ENCODE measurements at places on chromosomes 5 and 9.

DNA sequence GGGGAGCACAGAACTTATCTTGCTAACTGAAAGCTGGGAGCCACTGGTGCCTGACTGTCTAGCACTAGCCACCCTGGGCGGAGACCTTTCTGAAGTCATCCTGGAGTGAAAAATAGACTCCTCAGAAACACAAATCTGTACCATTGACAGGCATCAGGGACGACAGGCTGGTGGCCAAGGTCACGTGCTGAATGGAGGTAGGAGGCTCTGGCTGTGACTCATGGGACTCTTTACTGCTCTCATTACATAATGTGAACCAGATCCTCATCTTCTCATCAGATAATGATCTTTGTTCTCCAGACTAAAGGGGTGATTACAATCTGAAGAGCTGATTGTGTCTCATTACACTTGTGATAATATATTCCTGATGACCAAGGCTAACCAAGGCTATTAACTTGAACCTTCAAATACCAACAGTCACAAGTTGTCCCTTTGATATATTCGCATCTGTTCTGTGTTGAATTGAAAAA lies 91.8 kb downstream of the SEMA5A start:
- DNase-seq: no peak

DNA sequence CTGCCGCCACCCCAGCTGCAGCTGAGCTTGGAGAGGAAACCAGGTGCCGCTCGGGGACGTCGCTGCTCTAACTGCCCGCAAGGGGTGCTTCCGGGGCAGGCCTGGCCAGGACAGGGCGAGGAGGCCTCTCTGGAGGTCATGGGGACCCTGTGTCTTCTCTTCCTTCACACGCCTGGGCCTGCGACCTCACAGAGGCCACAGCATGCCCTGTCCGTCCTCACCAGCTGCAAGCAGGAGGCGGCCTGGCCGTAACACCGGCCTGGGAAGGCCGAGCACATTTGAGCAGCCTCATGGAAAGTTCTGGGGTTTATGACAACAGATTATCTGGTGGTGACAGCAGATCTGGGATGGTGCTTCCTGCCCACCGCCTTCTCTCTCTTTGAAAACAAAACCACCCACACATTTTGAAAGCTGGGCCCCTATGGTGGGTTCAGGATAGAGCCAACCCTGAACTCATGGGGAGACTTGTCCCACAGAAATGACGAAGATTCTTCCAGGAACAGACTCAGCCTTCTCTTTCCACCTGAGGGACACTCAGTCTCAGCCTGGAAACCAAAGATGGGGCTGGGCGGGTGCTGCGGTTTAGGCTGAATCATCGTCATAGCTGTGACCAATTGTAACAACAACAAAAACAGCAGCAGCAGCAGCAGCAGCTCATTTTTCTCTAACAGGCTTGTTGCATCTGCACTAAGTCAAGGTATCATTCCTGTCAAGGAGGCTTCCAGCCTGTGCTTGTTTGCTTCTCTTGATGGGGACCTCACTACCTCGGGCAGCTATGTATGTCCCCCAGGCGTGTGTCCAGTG lies 99.6 kb upstream of the RAPGEF1 start:
- DNase-seq: peak; percentile 44

DNA sequence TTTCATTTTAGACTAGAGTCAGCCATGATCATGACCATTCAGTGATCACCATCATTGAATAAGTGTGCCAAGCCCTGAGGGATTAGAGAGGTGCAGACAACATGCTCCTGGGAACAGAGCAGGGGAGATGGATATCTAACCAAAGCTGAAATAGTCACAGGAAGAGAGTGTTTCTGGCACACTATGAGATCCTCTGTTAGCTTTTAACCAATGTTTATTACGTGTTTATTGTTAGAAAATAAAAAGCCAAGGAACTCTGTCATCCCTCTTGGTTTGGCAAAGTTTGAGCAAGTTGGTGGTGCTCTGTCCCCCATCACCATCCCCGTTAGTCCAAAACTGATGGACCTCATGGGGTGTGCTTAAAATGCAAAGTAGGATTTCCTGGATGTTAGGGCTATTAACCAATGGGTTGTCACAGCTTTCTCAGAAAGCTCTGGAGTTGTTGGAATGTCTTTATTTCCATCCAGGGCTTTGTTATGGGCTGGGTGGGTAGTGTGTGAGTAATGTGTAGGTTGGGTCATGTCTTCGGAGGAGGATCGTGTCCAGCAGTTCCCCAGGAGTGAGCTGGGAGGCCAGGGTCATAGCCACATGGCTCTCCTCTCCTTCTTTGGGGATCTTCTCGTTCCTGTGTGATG lies 34.9 kb downstream of the SLC28A3 start:
- no peak for DNase-seq

- no peak for DNase-seq
Measured at GRCh38 chr5:120613729-120614128, 149.6 kb downstream of the PRR16 start.

- no peak for DNase-seq
Measured at GRCh38 chr9:37033682-37034304, at the start of gene PAX5. Gene PAX5 (minus strand): TSS chr9:37034268. CDS start chr9:37034031, 237 bp downstream.

- DNase-seq: no peak
Measured at GRCh38 chr5:11522796-11523195, 381.4 kb downstream of the CTNND2 start.

GRCh38 chr5:102713278-102713677 lies 41.8 kb upstream of the PAM start:
- no peak for DNase-seq

DNA sequence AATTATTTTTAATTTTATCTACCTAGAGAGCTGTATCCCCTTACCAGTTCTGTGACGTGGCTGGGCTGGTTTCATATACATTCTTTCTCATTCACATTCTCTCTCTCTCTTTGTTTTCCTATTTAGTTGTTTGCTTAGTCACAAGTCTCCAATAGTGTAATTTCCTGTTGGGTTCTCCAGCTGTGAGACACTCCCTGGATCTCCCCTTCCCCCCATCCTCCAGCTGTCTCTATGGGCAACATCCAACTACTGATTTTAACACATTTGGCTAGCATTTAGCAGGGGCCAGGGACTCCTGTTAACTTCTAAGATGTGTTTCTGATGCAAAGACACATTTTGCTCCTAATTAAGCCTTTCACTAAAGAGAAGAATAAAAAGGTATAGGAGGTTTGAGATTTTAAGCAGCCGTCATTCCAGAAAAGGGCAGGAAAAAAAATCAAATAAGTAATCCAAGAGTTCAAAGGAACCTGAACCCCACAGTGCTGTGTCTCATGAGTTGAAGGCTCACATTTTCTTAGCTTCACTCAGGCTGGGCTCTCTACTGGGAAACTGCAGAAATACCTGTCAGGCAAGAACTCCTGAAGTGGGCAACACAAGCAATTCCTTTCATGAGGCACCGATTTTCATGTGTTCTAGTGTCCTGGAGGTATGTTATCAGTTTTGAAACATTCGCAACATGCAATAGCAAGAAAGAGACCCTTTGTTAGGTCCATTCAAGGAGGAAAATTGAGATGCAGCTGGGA lies 198.7 kb upstream of the C9orf72 start:
- DNase-seq: no peak

DNA sequence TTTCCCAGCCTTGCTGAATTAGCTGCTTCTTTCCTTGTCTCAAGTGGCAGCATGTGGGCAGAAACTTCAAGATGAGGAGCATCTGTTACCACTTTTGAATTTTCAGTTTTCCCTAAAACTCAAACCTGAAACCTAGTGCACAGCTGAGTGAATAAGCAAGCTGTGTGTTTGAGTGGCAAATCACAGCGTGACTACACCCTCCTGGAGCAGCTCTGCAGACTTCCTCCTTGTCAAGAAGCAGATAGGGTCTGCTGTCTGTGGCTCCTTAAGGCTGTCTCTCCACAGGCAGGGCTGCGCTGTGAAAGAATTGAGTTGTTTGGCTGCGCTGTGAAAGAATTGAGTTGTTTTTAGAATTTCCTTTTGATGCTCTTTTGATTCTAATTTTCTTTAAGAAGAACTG lies 179.7 kb upstream of the HAPLN1 start:
- DNase-seq: no peak

- DNase-seq: no peak
Measured at GRCh38 chr9:105043370-105043936, 115.5 kb upstream of the ABCA1 start.

DNA sequence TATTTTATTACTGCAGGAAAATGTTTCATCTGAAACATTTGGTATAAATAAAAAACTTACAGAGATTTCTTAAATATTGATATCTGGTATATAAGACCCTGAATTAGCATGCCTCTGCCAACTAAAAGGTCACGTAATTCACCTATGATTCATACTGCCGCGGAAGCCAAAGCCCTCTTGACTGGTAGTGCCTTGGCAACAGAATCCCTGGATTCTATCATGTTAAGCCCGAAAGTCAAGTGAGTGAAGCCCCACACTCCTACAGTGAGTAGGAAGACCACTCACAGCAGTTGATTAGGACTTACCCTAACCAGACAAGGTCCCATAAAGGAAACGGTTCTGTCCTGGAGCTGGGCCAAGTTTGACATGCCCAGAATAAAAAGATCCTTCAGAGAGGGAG lies 175.6 kb upstream of the NREP start:
- DNase-seq: no peak

- peak; percentile 44 for DNase-seq
Measured at GRCh38 chr9:131739133-131739958, 530 bp downstream of the RAPGEF1 start.

GRCh38 chr9:89666950-89667349 lies 62.1 kb downstream of the GADD45G start:
- no peak for DNase-seq

DNA sequence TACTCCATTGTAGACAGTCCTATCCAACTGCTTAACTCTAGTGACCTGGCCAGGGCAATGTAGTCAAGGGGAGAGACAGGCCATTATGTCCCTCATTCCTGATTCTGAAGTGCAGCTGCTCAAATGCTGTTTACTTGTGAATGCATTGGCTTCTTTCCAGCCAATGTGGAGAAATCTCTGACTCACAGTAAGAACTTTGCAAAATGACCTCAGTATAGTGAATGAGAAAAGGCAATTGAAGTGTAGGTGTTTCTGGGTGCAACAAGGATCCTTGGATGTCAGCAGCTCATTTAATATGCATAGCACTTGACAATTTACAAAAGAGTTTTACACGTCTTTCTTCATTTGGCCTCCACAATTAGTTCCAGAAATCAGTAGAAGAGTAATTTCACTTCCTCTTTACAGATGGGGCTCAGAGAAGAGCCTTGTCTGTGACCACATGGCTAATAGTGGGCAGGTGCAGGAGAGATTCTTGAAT lies 367.2 kb downstream of the OSTF1 start:
- DNase-seq: no peak

- DNase-seq: no peak
Measured at GRCh38 chr9:120532891-120533290, 47.1 kb downstream of the CDK5RAP2 start.

- DNase-seq: no peak
Measured at GRCh38 chr9:76510041-76510440, 51.1 kb downstream of the GCNT1 start.

DNA sequence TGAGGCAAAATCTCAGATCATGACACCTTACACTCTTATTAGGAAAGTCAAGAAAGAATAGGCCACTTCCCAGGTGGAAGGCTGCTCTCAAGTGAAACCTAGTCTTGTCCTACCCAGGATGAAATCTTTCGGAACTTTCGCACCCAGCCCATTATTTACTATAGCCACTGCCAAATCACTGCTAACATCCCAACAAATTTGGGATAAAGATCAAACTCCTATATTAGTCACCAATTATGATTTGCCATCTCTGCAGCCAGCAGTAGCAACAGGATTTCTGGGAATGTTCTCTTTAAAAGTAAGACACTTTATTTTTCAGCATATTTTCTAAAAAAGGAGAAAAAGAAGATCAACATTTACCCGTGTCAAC lies 224.6 kb downstream of the GAS1 start:
- no peak for DNase-seq

GRCh38 chr5:176381979-176382378 lies 6.4 kb downstream of the NOP16 start:
- no peak for DNase-seq

DNA sequence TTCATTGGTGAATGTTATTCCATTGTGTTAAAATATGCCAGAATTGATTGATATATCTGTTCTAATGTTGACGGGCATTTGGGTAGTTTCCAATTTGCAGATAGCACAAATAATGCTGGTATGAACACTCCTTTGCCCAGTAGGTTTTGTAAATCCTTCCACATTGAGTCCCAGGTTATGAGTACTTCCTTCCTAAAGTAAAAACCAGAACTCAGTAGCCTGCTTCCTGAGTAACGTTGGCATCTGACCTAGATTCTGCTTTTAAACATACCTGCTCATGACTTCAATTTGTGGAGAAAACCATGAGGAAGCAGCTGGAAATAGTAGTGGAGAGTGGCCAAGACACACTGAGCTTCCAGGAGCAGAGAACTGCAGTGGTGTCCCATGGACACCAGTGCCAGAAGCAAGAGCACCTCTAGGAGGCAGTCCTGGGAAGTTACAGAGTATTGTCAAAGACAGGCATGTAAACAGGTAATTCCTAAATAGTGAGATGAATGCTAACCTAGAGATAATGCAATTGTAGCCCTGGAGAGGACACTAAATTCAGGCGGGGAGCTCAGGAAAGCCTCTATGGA lies 24.3 kb upstream of the RASGRF2 start:
- DNase-seq: no peak

DNA sequence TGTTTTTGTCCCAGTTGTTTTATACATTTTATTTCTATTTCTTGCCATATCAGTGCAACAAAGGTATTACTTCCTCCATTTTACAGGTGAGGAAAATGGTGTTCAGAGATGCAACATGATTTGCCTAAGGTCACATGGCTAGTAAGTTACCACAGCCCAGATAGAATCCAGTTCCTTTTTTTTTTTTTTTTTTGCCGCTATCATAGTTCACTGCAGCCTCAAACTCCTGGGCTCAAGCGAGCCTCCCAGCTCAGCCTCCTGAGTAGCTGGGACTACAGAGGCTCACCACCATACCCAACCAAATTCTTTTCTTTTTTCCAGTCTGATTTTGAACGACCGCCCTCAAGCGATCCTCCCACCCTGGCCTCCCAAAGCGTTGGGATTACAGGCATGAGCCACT lies 480 bp upstream of the CCDC69 start:
- peak; percentile 43 for DNase-seq

DNA sequence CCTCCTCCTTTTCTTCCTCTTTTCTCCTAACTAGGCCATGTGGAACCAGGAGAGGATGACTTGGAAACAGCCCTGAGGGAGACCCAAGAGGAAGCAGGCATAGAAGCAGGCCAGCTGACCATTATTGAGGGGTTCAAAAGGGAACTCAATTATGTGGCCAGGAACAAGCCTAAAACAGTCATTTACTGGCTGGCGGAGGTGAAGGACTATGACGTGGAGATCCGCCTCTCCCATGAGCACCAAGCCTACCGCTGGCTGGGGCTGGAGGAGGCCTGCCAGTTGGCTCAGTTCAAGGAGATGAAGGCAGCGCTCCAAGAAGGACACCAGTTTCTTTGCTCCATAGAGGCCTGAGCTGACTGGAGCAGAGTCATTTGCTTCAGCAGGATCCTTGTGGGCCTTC lies 13.7 kb downstream of the NUDT2 start:
- no peak for DNase-seq

GRCh38 chr5:54404568-54404967 lies 50.9 kb upstream of the HSPB3 start:
- no peak for DNase-seq

GRCh38 chr9:88680041-88680440 lies 145.1 kb downstream of the NXNL2 start:
- no peak for DNase-seq

GRCh38 chr5:123089914-123090660 lies 1.0 kb downstream of the PRDM6 start:
- no peak for DNase-seq
